Endothelial cell of umbilical vein (primary cell): ENCODE measurements at places on chromosomes 3 and 15. TPM values are rescaled to one million over a fixed set of nuclear protein-coding genes. Genes with fewer than 3 reads are reported as not detected.

Gene HHATL
- not detected in 2 replicates for total RNA-seq

Gene GAP43
- total RNA-seq: not detected in 2 replicates

Gene IGSF11
- not detected in 2 replicates for total RNA-seq

Gene WNT5A
- total RNA-seq: 0.25 and 0.33 TPM in 2 replicates

Gene TERC
- total RNA-seq: 6.1 and 10.0 TPM in 2 replicates

Gene P3H2
- 4.8 and 6.6 TPM in 2 replicates for total RNA-seq

Gene DPPA4
- total RNA-seq: not detected in 2 replicates

Gene OXTR
- total RNA-seq: 0.40 and 0.67 TPM in 2 replicates

Gene LHFPL4
- not detected in 2 replicates for total RNA-seq

Gene CMC1
- total RNA-seq: 15.3 and 18.6 TPM in 2 replicates

Gene CIDEC
- not detected in 2 replicates for total RNA-seq

Gene CLSTN2
- total RNA-seq: 0.38 TPM in 1 of 2 replicates, not detected in the other

Gene CTDSPL
- total RNA-seq: 27.6 and 43.2 TPM in 2 replicates

Gene TGM5
- total RNA-seq: not detected in 2 replicates

Gene RAB43
- 22.6 and 31.5 TPM in 2 replicates for total RNA-seq

Gene PTPRG
- total RNA-seq: 37.5 and 39.1 TPM in 2 replicates

Gene SAMMSON
- total RNA-seq: not detected in 2 replicates

Gene IDH3A
- total RNA-seq: 62.8 and 63.9 TPM in 2 replicates

Gene NR2F2
- 153 and 182 TPM in 2 replicates for total RNA-seq

Gene SPATA16
- not detected in 2 replicates for total RNA-seq

Gene PYDC2
- total RNA-seq: not detected in 2 replicates

Gene GOLGA6C
- total RNA-seq: not detected in 2 replicates

Gene SEMA5B
- 0.07 and 0.44 TPM in 2 replicates for total RNA-seq

Gene EXOG
- total RNA-seq: 21.8 and 21.9 TPM in 2 replicates

Gene NRG4
- total RNA-seq: not detected in 2 replicates

Gene CASR
- not detected in 2 replicates for total RNA-seq

Gene OR5K2
- not detected in 2 replicates for total RNA-seq

Gene IL5RA
- total RNA-seq: not detected in 2 replicates

Gene GMNC
- total RNA-seq: not detected in 2 replicates

Gene PIERCE2
- total RNA-seq: 1.9 and 2.3 TPM in 2 replicates

Gene ATP10A
- total RNA-seq: not detected in 2 replicates

Gene MST1R
- total RNA-seq: 0.93 and 1.5 TPM in 2 replicates

Gene PLS1
- 1.3 and 2.9 TPM in 2 replicates for total RNA-seq

Gene EFL1
- 21.9 and 22.0 TPM in 2 replicates for total RNA-seq

Gene WDR93
- total RNA-seq: not detected in 2 replicates

Gene ROPN1
- not detected in 2 replicates for total RNA-seq

Gene GLCE
- 79.8 and 86.6 TPM in 2 replicates for total RNA-seq

Gene GPR156
- total RNA-seq: 0.25 and 0.27 TPM in 2 replicates

Gene ITIH3
- total RNA-seq: not detected in 2 replicates

Gene ANKRD63
- not detected in 2 replicates for total RNA-seq

Gene RPL14
- 1,947 and 2,051 TPM in 2 replicates for total RNA-seq

Gene GYG1
- total RNA-seq: 46.8 and 58.5 TPM in 2 replicates

Gene GP5
- 0.11 TPM in 1 of 2 replicates, not detected in the other for total RNA-seq

Gene TRPC1
- total RNA-seq: 5.6 and 5.9 TPM in 2 replicates

Gene GRM2
- total RNA-seq: 0.51 TPM in 2 replicates

Gene GMPPB
- 52.5 and 54.5 TPM in 2 replicates for total RNA-seq

Gene CNBP
- 197 and 205 TPM in 2 replicates for total RNA-seq

Gene SHC4
- 0.20 TPM in 1 of 2 replicates, not detected in the other for total RNA-seq

Gene WDR72
- total RNA-seq: not detected in 2 replicates

Gene MYZAP
- 6.1 and 8.1 TPM in 2 replicates for total RNA-seq

Gene GOLGA8R
- total RNA-seq: 2.0 and 2.2 TPM in 2 replicates

Gene SPINT1
- 3.6 and 4.2 TPM in 2 replicates for total RNA-seq

Gene MEIS2
- 22.5 and 27.1 TPM in 2 replicates for total RNA-seq

Gene LRTM1
- not detected in 2 replicates for total RNA-seq
